Activated T-helper 9 cell treated with anti-CD3 and anti-CD28 coated beads, Interleukin-2, amount 50 U/mL, for 16 hours (primary cell): ENCODE measurements at places on chromosomes 2 and 18.

- DNase-seq: no peak
These were observed 6.5 kb downstream of the EFEMP1 start for GRCh38 chr2:55917117-55917516.

- no peak for DNase-seq
These were observed 62.0 kb upstream of the ZSWIM2 start for GRCh38 chr2:186910996-186911395.

- DNase-seq: no peak
These were observed 7.0 kb downstream of the NCKAP5 start for GRCh38 chr2:133561045-133561852.

DNA sequence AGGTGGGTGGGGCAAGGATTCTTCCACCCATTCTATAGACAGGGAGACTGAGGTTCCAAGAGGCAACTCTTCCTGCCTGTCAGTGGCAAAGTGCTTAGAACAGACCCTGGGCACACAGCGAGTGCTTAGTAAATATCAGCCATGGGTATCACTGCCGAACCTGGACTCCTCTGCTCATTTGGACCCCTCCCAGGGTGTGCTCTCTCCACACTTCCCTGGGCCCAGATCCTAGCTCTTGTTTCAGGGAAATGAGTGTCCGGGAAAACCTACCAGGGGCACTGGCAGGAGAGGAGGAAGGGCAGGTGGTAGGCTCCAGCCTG lies 136.3 kb downstream of the CYP26B1 start:
- no peak for DNase-seq

DNA sequence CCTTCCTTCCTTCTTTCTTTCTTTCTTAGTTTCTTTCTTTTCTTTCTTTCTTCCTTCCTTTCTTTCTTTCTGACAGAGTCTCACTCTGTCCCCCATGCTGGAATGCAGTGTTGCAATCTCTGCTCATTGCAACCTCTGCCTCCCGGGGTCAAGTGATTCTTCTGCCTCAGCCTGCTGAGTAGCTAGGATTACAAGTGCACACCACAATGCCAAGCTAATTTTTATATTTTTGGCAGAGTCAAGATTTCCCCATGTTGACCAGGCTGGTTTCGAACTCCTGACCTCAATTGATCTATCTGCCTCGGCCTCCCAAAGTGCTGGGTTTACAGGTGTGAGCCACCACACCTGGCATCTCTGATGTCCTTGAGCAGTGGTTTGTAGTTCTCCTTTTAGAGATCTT lies 48.5 kb downstream of the IL1R2 start:
- no peak for DNase-seq

- no peak for DNase-seq
These were observed 134.6 kb downstream of the BABAM2 start for GRCh38 chr2:28025123-28025522.

GRCh38 chr2:61357681-61358080 lies 113.2 kb downstream of the USP34 start:
- no peak for DNase-seq

- no peak for DNase-seq
These were observed 9.8 kb downstream of the NR4A2 start for GRCh38 chr2:156322686-156323231.

DNA sequence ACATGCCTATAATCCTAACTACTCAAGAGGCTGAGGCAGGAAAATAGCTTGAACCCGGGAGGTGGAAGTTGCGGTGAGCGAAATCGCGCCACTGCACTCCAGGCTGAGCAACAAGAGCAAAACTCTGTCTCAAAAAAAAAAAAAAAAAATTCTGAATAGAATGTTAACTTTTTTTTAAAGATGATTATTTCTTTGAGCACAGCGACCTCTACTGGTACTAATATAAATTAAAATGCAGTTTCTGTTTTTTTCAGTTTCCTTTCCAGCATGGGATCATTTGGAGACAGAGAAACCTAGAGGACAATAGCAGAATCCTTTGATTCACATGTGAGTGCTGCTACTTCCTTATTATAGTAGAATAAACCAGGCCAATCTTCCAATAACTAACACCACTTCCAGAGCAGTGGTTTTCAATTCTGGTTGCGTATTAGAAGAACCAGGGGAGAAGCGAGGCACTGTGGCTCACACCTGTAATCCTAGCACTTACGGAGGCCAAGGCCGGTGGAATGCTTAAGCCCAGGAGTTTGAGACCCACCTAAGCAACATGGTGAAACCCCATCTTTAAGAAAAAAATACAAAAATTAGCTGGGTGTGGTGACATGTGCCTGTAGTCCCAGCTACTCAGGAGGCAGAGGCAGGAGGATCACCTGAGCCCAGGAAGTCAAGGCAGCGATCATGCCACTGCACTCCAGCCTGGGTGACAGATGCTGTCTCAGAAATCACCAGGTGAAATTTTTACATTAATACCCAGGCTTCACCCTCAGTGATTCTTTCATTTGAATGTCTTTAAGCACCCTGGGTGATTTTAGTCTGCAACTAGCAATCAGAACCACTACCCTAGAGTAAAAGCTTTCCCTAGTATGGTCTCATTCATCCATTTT lies 10.1 kb downstream of the SRSF7 start:
- no peak for DNase-seq

DNA sequence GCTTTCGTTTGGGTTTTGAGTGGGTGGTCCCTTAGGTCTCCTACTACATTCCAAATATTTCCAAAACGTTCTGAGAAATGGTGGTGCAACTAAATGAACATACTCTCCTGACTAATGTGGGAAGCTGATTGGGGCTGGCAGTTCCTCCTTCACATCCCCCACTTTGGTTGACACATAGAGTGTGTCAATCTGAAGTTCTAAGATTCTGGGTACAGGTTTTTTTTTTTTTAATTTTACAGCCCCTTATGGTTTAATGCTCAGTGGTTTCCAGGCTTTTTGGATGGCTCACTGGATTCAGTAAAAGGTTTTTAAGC lies 58.4 kb upstream of the ITGB6 start:
- no peak for DNase-seq

GRCh38 chr2:133123393-133123792 lies 444.9 kb downstream of the NCKAP5 start:
- no peak for DNase-seq

DNA sequence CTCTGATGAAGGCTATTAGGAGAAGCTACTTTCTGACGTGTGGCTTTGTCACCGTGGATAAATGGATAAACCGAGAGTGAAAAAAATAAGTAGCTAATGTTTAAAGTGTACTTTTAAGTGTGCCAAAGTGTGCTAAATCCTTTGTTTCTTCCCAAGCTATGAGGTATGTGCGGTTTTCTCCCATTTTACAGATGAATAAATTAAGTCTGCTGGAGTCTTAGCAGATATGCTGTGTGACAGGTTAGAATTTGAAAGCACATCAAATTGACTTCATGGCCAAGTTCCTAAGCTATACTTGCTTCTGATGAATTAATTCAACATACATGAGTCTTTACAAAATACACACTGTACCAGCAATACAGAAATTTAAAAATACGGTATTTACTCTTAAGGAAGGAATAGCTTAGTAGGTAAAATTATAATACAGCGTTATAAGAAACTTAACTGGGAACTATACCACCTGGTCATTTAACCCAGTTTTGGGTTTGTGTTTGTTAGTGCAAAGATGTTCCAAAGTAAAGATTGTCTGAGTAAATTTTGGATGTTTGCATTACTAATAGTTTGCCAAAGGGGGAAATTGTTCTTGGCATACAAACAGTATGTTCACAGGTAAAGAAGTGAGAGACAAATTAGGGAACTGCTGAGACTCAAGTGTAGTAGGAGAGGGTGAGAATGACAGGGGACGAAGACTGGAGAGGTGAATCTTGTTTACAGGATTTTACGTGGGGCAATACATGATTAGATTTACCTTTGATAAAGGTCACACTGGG lies 1.4 kb downstream of the AGPS start:
- no peak for DNase-seq

DNA sequence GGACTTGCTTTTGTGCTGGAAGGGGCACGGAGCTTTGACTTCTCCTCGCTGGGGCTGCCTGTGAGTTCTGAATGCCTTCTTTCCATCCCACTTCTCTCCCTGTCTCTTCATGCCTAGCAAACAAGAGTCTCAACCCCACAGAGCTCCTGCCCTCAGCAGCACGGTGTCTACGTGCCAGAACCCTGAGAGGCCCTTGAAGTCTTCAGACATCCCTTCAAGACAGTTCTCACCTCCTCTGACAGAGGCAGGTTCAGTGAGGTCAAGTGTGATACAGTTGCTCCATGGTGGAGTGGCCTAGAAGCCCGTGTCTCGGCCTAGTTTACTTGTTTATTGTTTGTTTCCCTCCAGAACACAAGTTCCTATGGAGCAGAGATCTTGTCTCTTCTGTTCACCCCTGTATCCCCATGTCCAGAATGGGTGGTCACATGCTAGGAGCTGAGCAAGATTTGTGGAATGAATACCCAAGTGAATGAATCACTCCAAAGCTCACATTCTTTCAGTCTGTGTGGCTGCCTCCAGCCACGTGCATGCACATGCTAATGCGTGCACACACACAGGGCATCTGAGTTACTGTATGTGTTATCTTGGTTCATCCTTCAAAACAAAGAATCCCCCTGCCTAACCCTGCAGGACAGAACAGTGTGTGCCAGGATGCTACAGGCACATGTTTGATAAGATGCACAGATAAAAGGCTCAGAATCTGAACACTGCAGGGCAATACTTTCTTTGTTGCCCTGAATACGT lies 391.6 kb downstream of the NBAS start:
- no peak for DNase-seq

DNA sequence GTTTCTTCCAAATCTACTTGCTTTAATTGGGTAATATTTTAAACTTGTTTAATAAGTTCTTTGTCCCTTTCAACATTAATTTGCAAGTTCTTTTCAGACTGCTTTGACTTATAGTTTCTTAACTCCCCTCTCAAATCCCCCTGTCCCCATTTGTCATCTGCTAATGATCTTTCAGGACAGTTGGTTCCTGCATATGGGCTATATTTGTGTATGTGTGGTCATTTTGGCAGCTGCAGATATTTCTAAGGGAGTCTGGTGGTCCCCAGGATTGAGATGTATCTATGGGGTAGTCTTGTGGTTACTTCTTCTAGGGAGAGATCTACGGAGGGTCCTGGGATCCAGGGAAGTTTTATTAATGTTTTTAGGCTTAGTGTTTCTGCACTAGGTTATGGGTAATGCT lies 120.6 kb upstream of the SP3 start:
- DNase-seq: no peak

DNA sequence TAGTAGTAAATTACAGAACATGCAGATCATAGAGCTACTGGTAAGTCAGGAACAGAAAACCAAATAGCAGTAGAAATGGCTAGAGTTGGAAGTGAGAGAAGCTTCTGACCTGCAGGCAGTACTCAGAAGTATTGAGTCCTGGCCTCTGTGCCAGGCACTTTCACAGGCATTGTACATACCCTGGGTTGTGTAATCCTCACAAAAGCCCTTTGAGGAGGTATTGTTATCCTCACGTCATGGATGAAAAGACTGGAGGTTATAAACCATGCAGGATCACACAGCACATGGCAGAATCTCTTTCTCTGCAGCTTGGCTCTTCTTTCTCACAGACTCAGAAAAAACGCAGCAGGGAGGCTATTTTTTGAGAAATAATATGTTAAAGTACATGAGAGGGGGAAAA lies 789.3 kb upstream of the FAM98A start:
- no peak for DNase-seq

GRCh38 chr2:217863883-217864282 lies 138.9 kb downstream of the TNS1 start:
- DNase-seq: no peak

GRCh38 chr2:128260239-128261138 lies 58.2 kb downstream of the HS6ST1 start:
- DNase-seq: no peak

GRCh38 chr2:20030224-20030623 lies 17.8 kb upstream of the MATN3 start:
- no peak for DNase-seq

- DNase-seq: no peak
These were observed 524.7 kb upstream of the CNTNAP5 start for GRCh38 chr2:123500346-123500745.

DNA sequence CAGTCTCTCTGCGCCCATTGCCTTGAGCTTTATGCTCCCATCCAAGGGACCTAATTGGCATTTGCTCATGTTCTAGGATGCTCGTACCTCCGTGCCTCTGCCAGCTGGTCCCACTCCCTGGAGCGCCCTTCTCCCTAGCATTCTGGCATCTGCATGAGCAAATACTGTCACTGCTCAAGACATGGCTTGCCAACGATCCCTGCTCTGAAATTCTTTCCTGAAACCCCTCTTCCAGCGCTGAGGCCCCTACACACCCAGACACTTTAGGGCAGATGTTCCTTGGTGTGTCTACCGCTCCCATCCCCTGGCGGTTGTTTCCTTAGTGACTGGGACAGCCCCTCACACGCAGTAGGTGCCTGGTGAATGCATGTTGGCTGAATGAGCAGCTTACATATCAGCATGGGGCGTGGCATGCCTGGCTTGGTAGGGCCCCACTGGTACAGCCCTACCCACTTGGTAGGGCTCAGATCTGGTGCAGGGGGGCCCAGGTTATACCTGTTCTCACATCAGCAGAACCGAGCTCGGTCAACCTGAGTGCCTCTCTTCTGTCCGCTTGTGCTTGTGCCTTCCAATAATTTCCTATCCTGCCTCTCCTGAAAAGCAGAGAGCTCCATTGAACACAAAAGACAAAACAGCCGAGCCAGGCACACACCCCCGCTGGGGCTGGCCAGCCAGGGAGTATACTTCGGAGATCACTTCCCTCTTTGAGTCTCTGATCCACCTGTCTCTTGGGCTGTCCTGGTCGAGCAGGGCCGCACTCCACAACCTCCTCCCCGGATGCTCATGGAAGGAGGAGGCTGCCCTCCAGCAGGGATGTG lies 59.2 kb downstream of the INHBB start:
- no peak for DNase-seq

GRCh38 chr2:167961536-167962048 lies 285.8 kb downstream of the STK39 start:
- DNase-seq: no peak

- no peak for DNase-seq
These were observed 15.7 kb downstream of the DYNC1I2 start for GRCh38 chr2:171702781-171703556.

DNA sequence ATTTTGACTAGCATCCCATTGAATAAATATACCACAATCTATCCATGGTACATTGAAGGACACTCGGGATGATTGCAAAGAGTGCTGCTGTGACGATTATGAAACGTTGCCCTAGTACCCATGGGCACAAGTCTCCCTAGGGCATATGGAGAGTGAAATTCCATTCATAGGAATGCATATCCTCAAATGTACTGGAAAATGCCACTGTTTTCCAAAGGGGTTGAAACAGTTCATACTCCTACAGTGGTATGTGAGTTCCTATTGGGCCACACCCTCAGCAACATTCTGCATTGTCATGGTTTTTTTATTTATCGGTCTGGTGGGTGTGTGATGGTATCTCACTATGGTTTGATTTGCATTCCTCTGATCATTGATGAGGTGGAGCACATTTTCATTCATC lies 130.6 kb downstream of the TWIST2 start:
- no peak for DNase-seq
